ENCODE measurements at places on chromosomes 3 and 15.

DNA sequence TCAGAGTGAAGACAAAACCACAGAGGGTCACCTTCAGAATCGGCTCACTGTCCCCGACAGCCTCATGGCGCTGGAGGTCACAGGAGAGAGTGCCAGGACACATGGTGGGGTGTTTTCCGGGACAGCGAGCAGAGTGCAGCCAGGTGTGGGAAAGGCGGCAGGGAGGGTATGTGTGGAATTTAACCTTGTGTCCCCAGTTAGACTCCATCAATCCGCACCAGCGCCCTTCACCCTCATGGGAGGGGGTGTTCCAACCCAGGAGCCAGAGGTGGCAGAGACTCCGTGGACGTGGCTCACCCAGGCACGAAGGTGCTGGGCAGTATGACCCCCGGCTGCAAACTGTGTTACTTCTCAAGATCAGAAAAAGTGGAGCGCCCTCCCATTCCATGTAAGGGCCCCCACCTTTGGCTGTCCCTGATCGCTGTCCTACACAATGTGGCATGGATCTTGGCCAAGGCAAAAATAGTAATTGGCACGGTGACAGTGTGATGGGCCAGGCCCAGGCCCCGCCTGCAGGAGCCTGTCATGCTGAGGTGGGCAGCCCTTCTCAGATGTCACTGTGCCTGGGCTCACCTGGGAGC lies 190.3 kb downstream of the XXYLT1 start:
- no peak for DNase-seq

GRCh38 chr15:69703532-69704187 lies 251.0 kb downstream of the RPLP1 start:
- DNase-seq: no peak

GRCh38 chr3:119664370-119664769 lies 4.0 kb upstream of the POPDC2 start:
- no peak for DNase-seq

DNA sequence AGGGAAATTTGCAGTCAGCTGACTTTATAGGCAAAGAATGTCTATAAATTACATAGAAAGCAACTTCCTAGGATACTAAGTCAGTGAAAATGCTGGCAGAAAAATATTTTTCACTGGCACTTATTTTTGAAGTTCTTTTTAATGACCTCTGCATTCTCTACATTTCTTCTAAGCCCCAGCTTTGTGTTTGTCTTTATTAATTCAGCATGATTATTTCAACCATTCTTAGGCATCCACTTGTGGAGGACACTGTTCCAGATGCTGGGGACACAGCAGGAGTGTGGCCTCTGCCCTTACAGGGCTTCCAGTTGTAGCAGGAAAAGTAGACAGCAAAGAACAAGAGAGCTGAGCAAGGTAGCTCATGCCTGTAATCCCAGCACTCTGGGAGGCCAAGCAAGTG lies 15.0 kb downstream of the LRRK1 start:
- DNase-seq: no peak

DNA sequence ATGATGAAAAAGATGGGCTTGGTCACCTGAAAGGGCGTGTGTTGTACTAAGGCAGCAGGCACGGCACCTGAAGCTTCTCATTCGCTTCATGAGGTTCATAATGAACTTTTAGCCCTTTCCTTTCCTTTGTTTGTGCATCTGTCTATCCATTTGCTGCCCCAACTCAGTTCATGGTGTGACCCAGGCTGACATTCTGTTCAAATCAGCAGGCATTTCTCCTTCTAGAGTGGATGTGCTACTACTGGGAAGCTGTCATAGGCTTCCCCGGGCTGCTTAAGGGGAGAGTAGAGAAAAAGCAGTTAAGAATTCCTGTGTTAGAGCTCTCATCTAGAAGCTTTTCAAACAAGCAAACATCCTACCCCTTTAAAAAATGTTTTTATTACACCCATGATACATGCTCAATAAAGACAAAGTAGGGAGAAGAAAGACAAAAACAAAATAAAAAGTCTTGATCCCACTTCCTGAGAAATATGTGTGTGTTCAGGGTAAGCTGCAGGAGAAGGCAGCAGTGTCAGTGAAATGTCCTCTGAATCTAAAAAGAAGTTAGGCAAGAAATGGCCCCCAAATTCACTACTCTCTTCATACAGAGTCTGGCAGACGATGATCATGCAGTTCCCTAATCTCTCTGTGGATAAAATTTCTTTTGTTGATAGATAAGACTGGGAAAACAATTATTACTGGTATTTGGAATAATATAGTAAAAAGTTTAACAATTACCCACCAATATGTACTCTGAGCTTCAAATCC lies 136.9 kb upstream of the PFN2 start:
- DNase-seq: no peak

DNA sequence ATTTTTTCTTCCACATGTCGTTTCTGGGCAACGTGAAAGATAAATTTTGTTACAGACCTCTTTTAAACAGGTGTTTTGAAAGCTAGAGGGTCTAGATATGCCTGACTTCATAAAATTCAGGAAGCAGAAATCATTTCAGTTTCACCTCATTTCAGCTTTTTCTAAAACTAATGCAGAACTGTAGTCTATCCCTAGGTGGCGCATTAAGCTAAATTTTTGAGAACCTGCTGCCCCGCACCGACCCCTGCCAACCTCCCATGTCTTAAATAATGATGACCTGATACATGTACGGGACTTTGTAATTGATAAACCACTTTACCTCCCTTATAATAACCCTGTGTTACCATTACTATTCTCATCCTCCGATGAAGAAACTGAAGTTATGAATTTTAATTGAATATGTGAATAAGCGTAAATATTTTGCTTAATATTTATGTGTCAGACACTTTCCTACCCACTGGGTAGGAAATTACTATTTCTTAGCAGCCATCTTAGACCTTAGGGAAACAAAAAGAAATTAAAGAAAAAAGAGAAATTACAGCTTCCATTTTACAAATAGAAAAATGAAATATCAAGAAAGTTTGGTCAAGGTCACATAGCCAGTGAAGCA lies 78.7 kb upstream of the GCNT3 start:
- no peak for DNase-seq

GRCh38 chr15:90624278-90624981 lies 92.7 kb upstream of the BLM start:
- no peak for DNase-seq

GRCh38 chr3:156491192-156491591 lies 63.7 kb downstream of the SSR3 start:
- no peak for DNase-seq

- no peak for DNase-seq
Measured at GRCh38 chr3:134904776-134905646, 110.0 kb downstream of the EPHB1 start.

GRCh38 chr15:33547876-33548275 lies 237.1 kb downstream of the RYR3 start:
- DNase-seq: no peak

GRCh38 chr3:10116138-10116460 lies 624 bp downstream of the BRK1 start:
- DNase-seq: no peak

GRCh38 chr3:160150525-160150924 lies 74.7 kb upstream of the C3orf80 start:
- DNase-seq: no peak

DNA sequence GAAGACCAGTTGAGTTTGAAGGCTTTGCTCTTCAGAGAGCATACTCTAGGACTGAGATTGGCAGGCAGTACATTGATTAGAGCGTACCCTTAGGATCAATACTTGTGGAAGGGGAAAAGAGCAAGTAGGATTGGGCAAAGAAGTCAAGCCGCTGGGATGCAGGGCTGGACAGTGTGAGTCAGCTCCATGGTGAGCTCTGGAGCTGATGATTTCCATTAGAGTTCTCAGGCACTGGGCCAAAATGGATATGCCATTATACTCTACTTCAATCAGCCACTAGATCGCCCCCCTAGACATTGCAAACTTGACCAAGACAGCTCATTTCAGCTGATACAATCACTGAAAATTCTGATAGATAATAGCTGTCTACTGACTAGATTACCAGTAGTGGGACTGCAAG lies 432.7 kb upstream of the ALCAM start:
- DNase-seq: no peak

GRCh38 chr3:141148770-141149169 lies 82.9 kb upstream of the PXYLP1 start:
- no peak for DNase-seq

DNA sequence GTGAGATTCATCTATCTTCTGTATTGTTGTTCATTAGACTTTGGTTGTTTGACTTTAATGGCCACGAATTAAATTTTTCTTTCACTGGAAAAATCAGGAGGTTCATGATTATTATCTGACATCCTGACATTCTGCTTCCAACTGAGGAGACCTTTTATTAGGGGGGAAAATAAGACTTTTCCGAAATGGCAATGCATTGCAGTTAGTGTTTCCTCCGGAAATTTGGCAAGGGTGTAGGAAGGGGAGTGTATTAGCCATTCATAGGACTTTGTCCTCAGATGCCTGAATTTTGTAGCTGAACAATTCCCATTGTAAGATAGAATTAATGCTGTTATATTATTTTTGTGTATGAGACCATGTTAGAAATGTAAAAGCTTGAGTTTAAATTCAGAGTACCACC lies 450.6 kb upstream of the TGFBR2 start:
- DNase-seq: no peak

DNA sequence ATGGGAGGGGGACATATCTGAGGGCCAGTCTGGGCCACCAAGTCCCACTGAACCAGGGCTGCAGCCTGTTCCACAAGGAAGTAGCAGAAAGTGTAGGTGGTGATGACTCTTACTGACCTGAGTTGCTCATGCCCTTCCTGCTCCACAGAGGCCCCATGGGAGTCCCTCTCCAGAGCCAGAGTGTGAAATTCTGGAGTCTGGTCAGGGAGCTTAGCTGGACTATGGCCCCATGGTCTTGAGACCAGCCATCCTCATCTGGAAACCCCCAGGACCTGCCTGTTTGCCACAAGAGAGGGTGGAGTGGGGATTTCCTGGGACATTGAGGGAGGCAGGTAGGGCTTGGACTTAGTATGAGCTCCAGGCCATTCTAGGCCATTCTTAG lies 3.0 kb downstream of the SPINT1 start:
- no peak for DNase-seq

DNA sequence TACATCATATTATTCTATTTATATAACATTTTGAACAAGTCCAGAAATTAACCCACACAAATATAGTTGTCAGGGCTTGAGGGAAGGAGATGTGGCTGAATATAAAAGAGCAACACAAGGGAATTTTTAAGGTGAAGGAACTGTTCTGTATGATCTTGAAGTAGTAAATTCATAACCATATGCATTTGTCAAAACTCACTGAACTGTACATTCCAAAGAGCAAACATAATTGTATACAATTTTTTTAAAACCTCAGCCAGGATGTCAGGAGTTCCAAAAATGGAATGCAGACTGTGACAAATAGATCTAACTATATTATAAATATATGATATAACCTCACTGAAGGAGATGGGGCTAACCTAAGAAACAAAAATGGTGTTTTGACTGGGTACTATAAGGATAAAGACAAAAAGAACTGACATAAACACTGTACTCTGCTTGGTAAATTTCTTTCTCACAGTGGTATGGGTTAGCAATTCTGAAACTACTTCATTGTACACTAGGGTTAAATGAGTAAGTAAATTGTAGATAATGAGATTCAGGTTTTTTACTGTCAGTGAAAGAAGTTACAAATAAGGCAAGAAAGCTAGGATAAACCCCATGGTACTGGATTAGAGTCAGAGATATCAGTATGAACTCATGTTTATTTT lies 14.4 kb downstream of the GOLGB1 start:
- DNase-seq: no peak

GRCh38 chr15:42632105-42632675 lies 56.8 kb downstream of the STARD9 start:
- DNase-seq: no peak

- DNase-seq: no peak
Measured at GRCh38 chr3:58874795-58875194, 175.0 kb downstream of the CFAP20DC start.

DNA sequence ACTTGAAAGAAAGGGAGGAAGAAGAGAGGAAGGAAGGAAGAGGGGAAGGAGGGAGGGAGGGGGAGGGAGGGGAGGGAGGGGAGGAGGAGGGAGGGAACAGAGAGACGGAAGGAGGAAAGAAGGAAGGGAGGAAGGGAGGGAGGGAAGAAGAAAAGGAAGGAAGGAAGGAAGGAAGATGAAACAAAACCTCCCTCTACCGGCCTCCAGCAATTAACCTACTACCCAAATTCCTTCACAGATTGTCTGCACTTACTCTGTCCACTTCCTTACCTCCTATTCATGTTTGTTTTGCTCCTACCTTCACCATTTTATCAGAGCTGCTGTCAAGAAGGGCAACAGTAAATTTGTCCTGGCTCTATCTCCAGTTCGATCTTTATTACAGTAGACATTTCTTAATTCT lies 44.6 kb upstream of the BCL6 start:
- no peak for DNase-seq

DNA sequence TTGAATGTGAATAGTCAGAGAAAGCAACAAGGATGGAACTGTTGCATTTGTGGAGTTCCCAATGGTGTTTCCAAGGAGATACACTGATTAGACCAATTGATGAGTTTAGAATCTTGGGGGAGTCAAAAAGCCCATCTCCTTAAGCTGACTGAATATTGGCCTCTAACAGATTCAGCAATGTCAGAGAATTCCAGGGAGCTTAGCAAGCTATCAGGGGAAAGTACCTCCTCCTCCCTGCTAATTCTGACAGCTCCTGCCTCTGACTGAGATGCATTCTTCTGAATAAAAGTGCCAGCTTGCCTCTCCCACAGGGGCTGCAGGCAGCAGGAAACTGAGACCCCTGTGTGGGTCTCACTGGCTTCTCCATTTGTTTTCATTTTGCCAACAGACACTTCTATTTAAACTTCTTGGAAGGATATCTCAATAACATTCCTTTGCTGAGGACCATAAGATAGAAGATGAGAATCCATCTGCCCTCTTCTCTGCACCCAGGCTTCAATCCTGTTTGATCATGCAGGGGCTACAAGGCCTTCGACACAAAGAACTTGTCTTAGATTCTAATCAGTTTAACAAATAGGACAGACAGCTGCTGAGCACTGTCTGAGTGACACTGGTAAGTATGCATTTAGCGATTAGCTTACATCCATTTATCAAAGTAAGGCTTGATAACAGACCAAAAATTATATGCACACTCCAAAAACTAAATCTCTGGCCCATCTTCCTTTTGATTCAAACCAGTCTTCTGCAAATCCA lies 1080.8 kb downstream of the TUSC7 start:
- no peak for DNase-seq

DNA sequence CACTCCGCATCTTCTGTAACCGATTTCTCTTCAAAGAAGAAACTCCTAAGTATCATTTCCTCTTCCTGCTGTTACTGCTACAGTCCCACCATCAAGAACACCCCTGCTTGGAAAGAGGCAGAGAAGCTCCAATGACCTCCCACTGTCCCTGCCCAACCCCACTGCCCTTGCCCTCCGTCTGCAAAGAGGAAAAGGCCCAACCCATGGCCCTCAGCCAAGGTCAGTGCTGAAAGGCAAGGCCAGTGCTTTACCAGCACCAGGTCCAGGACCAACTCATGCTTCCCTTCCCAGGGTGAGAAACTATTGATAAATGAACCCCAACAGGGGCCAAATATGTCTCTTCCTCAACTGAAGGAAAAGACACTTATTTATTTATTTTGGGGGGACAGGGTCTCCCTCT lies 22.5 kb downstream of the FAM240A start:
- no peak for DNase-seq
